ENCODE measurements at places on chromosomes 4 and X. TPM values are rescaled to one million over a fixed set of nuclear protein-coding genes. Genes with fewer than 3 reads are reported as not detected.
A peak's percentile ranks its signal among the peaks of the same experiment; 100 is the strongest.

Gene ANOS1
- under 0.01 TPM for total RNA-seq

DNA sequence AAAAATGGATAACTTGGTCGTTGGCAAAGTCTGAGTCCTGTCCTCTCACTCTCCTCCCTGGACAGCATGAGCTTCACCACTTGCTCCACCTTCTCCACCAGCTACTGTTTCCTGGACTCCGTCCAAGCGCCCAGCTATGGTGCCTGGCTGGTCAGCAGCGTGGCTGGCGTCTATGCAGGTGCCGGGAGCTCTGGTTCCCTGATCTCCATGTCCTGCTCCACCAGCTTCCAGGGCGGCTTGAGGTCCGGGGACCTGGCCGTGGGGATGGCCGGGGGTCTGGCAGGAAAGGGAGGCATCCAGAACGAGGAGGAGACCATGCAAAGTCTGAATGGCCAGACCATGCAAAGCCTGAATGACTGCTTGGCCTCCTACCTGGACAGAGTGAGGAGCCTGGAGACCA, 100.8 kb downstream of the NCAPG start:
- H3K36me3 ChIP-seq, result no peaks in the 10 kb centered on the region
- H3K27me3 ChIP-seq, result no peaks in the 10 kb centered on the region
- no peak overlapping the region for H3K4me3 ChIP-seq
- no peak for DNase-seq
- H3K4me1 ChIP-seq, result no peaks in the 10 kb centered on the region

DNA sequence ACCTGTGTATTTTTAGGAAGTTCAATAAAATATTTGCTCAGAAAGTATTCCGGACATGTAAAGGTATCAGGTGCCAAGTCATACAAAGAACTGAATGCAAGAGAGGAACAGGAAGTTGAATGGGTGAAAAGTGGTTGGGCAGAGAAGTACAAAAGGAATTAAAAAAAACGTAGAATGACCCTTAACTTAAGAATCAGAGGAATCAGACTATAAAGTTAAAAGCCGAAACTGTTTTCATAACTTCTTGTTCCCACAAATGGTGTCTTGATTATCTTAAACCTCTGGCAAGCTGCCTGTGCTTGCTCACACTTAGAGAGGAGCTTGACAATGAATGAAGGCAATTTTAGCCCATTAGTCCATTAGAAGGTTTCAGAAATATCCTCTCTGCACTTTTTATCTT, 81.6 kb upstream of the HHIP start:
- no peak overlapping the region for H3K4me3 ChIP-seq
- no peaks in the 10 kb centered on the region for H3K4me1 ChIP-seq
- no peak overlapping the region for H3K27ac ChIP-seq
- no peaks in the 10 kb centered on the region for H3K27me3 ChIP-seq

GRCh38 chr4:118173956-118174725, 139.9 kb downstream of the NDST3 start:
- H3K4me1 ChIP-seq, result peaks cover 10% of the 10 kb centered on the region
- no peaks in the 10 kb centered on the region for H3K27me3 ChIP-seq
- peak overlapping the region; percentile 1 for H3K4me3 ChIP-seq
- H3K27ac ChIP-seq, result peak overlapping the region; percentile 75
- peak; percentile 74 for DNase-seq
- no peaks in the 10 kb centered on the region for H3K36me3 ChIP-seq

DNA sequence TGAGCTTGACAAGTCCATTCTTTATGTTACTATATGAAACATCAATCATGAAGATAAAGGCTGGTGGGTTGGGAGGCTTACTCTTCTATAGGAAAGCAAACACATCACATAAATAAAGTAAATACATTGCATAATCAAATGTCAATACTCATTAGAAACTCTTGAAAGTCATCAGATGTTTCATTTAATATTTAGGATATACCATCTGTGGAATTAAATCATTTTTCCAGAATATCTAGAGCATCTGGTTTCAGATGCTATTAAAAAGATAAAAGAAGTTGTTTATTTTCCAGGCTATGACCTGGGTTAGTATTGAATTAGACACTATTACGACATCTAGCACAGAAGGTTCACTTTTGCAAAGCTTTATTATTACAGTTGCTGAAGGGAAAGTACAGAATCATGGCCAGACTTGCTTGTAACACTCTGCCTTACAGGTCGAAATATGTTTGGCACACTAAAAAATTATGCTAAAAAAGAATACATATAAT, 72.6 kb downstream of the METTL14 start:
- H3K36me3 ChIP-seq, result peaks cover 6% of the 10 kb centered on the region
- H3K4me3 ChIP-seq, result no peak overlapping the region
- H3K27me3 ChIP-seq, result no peaks in the 10 kb centered on the region
- H3K4me1 ChIP-seq, result peaks cover 19% of the 10 kb centered on the region
- H3K27ac ChIP-seq, result no peak overlapping the region

- H3K27ac ChIP-seq, result peak overlapping the region; percentile 50
- H3K27me3 ChIP-seq, result no peaks in the 10 kb centered on the region
- H3K4me1 ChIP-seq, result peaks cover 25% of the 10 kb centered on the region
- DNase-seq, result peak; percentile 87
These were observed 6.0 kb downstream of the RBPJ start for GRCh38 chr4:26326791-26327190.

Gene CXCL3
- total RNA-seq, result 2.5 TPM

DNA sequence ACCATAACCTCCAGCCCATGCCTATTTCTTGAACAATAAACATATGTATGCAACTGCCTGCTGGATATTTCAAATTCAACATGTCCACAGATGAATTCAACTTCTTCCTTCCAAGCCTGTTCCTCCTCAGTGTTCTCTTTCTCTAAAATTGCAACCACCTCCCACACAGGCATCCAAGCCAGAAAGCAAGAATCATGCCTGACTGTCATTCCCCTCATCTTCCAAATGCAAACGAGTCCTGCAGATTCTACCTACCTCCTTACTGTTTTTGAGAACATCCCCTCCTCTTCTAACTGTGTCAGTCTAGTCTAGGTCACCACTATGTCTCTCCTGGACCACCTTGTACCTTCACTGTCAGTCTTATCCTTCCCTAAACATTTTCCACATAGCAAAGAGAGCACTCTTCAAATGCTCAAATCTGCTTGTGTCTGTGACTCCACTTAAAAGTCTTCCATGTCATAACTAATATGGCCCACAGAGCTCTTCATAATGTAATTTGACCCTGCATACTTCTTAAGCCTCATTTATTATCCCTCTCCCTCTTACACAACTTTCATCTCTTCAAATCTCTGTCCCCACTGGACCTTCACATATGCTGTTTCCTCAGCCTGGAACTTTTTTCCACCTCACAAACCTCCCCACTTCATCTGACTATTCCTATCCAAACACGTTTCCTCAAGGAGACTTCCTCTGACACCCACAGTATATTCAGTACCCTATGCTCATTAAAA, 25.7 kb downstream of the MAPK10 start:
- H3K4me3 ChIP-seq, result no peak overlapping the region
- no peaks in the 10 kb centered on the region for H3K4me1 ChIP-seq
- no peaks in the 10 kb centered on the region for H3K36me3 ChIP-seq
- no peaks in the 10 kb centered on the region for H3K27me3 ChIP-seq
- no peak for DNase-seq

Gene SH3RF1
- 13.0 TPM for total RNA-seq

GRCh38 chrX:57367649-57368048, 81.1 kb downstream of the FAAH2 start:
- H3K4me3 ChIP-seq, result no peak overlapping the region
- no peaks in the 10 kb centered on the region for H3K4me1 ChIP-seq
- H3K36me3 ChIP-seq, result no peaks in the 10 kb centered on the region
- no peak for DNase-seq
- H3K27me3 ChIP-seq, result no peaks in the 10 kb centered on the region

DNA sequence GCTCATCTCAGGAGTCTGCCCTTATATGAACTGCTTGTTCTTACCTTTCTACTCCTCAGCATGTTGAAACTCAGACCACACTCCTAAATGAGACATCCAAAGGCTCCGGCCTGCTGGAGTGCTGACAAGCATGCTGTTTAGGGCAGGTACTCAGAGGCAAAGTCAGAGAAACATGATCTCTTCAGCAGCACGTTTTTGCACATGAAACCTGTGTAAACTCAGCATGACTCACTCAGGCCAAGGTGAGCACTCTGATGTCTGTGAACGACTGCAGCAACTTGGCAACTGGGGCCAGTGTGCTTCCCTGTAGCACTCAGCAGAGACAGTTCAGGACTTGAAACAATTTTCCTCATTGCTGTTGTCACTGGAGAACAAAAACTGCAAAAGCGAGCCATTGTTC, 109.6 kb downstream of the PACRGL start:
- DNase-seq, result no peak
- H3K4me3 ChIP-seq, result no peak overlapping the region
- no peaks in the 10 kb centered on the region for H3K27me3 ChIP-seq
- no peaks in the 10 kb centered on the region for H3K36me3 ChIP-seq
- no peaks in the 10 kb centered on the region for H3K4me1 ChIP-seq
- H3K27ac ChIP-seq, result no peak overlapping the region

Gene TCEAL7
- 32.5 TPM for total RNA-seq

Gene GUCY2F
- total RNA-seq, result under 0.01 TPM

GRCh38 chr4:1986578-1987210, 22.1 kb downstream of the NELFA start:
- peaks cover 35% of the 10 kb centered on the region for H3K36me3 ChIP-seq
- H3K4me3 ChIP-seq, result no peak overlapping the region
- no peaks in the 10 kb centered on the region for H3K27me3 ChIP-seq
- no peaks in the 10 kb centered on the region for H3K4me1 ChIP-seq
- DNase-seq, result no peak

GRCh38 chr4:169485791-169486742, 126.3 kb downstream of the NEK1 start:
- no peaks in the 10 kb centered on the region for H3K27me3 ChIP-seq
- DNase-seq, result peak; percentile 79
- no peak overlapping the region for H3K4me3 ChIP-seq
- H3K4me1 ChIP-seq, result no peaks in the 10 kb centered on the region

Gene NXF2B
- total RNA-seq, result not detected

Gene GPRASP3
- total RNA-seq, result 5.9 TPM

DNA sequence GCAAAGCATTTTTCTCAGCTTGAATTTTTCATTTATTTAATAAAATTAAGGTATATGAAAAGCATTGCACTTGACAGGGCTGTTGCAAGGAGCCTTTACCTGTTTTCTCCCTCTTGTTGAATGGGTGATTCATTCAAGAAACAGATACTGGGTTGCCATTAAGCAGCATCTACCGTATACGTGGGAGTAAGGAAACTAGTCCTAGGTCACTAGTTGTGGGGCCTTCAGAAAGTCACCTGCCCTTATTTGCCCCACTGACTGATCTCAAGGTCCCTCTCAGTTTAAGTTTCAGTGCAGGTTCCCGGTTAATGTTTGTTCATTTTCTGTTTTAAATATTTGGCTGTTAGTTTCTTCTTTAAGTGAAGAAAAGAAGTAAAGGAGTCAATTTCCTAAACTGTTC, 34.0 kb downstream of the LHFPL1 start:
- no peak overlapping the region for H3K4me3 ChIP-seq
- H3K4me1 ChIP-seq, result no peaks in the 10 kb centered on the region
- H3K27me3 ChIP-seq, result no peaks in the 10 kb centered on the region
- no peak overlapping the region for H3K27ac ChIP-seq
- no peak for DNase-seq

DNA sequence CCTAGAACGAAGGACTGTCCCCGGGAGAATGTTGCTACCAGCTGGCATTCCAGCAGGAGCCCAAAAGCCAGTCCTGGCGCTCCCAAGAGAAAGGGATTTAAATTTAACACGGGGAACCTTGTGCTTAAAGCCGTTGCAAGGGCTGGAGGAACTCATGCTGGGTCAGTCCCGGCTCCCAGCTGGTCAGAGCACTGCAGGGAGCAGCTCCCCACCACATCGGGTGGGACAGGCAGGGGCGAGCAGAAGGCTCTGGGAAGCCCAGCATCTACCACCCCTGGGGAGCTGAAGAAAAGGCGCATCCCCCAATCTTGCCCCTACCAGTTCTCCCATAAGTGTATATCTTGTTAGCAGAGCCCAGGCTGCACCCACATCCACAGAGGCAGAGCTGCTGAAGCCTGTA, 15.7 kb downstream of the CFAP99 start:
- no peaks in the 10 kb centered on the region for H3K27me3 ChIP-seq
- no peak for DNase-seq
- H3K27ac ChIP-seq, result no peak overlapping the region
- no peak overlapping the region for H3K4me3 ChIP-seq
- no peaks in the 10 kb centered on the region for H3K36me3 ChIP-seq
- H3K4me1 ChIP-seq, result no peaks in the 10 kb centered on the region

DNA sequence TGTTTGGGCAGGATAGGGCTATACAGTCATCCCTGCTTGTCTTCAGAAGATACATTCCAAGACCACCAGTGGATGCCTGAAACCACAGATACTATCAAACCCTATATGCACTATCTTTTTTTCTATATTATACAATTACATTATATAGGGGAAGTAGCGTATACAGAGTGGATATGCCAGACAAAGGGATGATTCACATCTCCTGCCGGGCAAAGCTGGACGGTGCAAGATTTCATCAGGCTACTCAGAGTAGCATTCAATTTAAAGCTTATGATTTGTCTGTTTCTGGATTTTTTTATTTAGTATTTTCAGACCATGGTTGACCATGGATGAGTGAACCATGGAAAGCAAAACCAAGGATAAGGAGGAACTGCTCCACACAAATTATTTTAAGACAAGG, 7.0 kb upstream of the AMTN start:
- DNase-seq, result no peak
- no peaks in the 10 kb centered on the region for H3K4me1 ChIP-seq
- no peaks in the 10 kb centered on the region for H3K27me3 ChIP-seq
- H3K36me3 ChIP-seq, result no peaks in the 10 kb centered on the region
- H3K4me3 ChIP-seq, result no peak overlapping the region

DNA sequence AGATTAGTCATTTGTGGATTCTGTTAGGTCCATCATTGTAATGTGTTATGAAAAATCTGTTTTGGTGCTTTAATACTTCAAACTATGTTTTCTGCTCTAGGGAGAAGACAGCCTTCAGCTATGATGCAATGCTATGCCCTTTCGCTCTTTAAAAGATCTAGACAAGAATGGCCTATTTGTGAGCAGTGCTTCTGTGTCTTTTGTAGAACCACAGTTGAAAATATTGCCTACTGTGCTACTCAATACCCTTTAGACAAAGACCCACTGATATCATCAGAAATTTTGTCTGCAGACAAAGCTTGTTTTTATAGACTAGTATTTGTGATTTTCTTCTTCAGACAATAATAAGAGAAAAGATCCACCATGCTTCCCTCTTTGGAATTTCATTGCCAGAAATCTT, 44.6 kb upstream of the SLITRK2 start:
- DNase-seq, result no peak
- no peak overlapping the region for H3K4me3 ChIP-seq
- no peak overlapping the region for H3K27ac ChIP-seq

Gene TREX2
- total RNA-seq, result 1.8 TPM

GRCh38 chr4:77619408-77619807, 13.8 kb downstream of the CXCL13 start:
- DNase-seq, result no peak
- H3K4me1 ChIP-seq, result no peaks in the 10 kb centered on the region
- H3K36me3 ChIP-seq, result no peaks in the 10 kb centered on the region
- H3K27ac ChIP-seq, result no peak overlapping the region

Gene SORCS2
- total RNA-seq, result 0.17 TPM

- H3K4me3 ChIP-seq, result no peak overlapping the region
- no peaks in the 10 kb centered on the region for H3K36me3 ChIP-seq
- H3K27me3 ChIP-seq, result no peaks in the 10 kb centered on the region
- H3K27ac ChIP-seq, result no peak overlapping the region
These were observed 253.5 kb downstream of the PCDH10 start for GRCh38 chr4:133402616-133403015.
